ENCODE measurements at places on chromosomes 2 and 18. TPM values are rescaled to one million over a fixed set of nuclear protein-coding genes. Genes with fewer than 3 reads are reported as not detected.

Gene CRYGC
- not detected for polyA plus RNA-seq

Gene SPATA3
- polyA plus RNA-seq = not detected

Gene ADRA2B
- polyA plus RNA-seq = 0.45 TPM

Gene ATP6V1B1
- polyA plus RNA-seq = not detected

Gene KCNG2
- polyA plus RNA-seq = not detected

Gene MALL
- polyA plus RNA-seq = 2.7 TPM

Gene NMUR1
- 0.19 TPM for polyA plus RNA-seq

Gene TXNDC2
- not detected for polyA plus RNA-seq

Gene SKOR2
- not detected for polyA plus RNA-seq

Gene FAM168B
- polyA plus RNA-seq = 18.0 TPM

Gene RGPD3
- 0.08 TPM for polyA plus RNA-seq

Gene ARHGEF33
- polyA plus RNA-seq = 0.61 TPM

Gene CRYBA2
- polyA plus RNA-seq = 1.2 TPM

Gene EFEMP1
- 28.7 TPM for polyA plus RNA-seq

Gene CFAP53
- 0.25 TPM for polyA plus RNA-seq

Gene IL1A
- 0.44 TPM for polyA plus RNA-seq

Gene IL1B
- polyA plus RNA-seq = 4.6 TPM

Gene CEBPZ
- polyA plus RNA-seq = 59.4 TPM

Gene PELI1
- 6.9 TPM for polyA plus RNA-seq

Gene TNS1
- polyA plus RNA-seq = 33.2 TPM

Gene MC5R
- not detected for polyA plus RNA-seq

Gene ZNF385B
- polyA plus RNA-seq = 8.5 TPM

Gene KLHL41
- 1.3 TPM for polyA plus RNA-seq

Gene CXCR2
- polyA plus RNA-seq = 2.3 TPM

Gene GKN1
- 123 TPM for polyA plus RNA-seq

Gene UCN
- 3.5 TPM for polyA plus RNA-seq

Gene VIL1
- polyA plus RNA-seq = 1.8 TPM

Gene GLB1L
- polyA plus RNA-seq = 4.9 TPM

Gene TRIM54
- polyA plus RNA-seq = 0.25 TPM

Gene CHST10
- 2.9 TPM for polyA plus RNA-seq

Gene RAB17
- polyA plus RNA-seq = 83.8 TPM

Gene C2orf80
- not detected for polyA plus RNA-seq

Gene APCDD1
- 24.3 TPM for polyA plus RNA-seq

Gene SOX11
- polyA plus RNA-seq = 0.06 TPM

Gene TMEM178A
- 4.3 TPM for polyA plus RNA-seq

Gene PARD6G
- 2.2 TPM for polyA plus RNA-seq

Gene STK17B
- 3.4 TPM for polyA plus RNA-seq

Gene C2orf92
- 3.1 TPM for polyA plus RNA-seq

Gene NEURL3
- 0.50 TPM for polyA plus RNA-seq

Gene COLEC12
- 1.7 TPM for polyA plus RNA-seq

Gene AGXT
- polyA plus RNA-seq = not detected

Gene LYG2
- not detected for polyA plus RNA-seq

Gene MATN3
- polyA plus RNA-seq = 0.87 TPM

Gene ANO7
- polyA plus RNA-seq = 2.0 TPM

Gene IL36RN
- 1.8 TPM for polyA plus RNA-seq

Gene SPC25
- 4.7 TPM for polyA plus RNA-seq

Gene SCN7A
- polyA plus RNA-seq = 0.76 TPM

Gene ACADL
- 3.3 TPM for polyA plus RNA-seq

Gene DNER
- 3.3 TPM for polyA plus RNA-seq

Gene SLC11A1
- polyA plus RNA-seq = 4.2 TPM

Gene TSPYL6
- not detected for polyA plus RNA-seq

Gene DNAH6
- polyA plus RNA-seq = 0.19 TPM

Gene SAG
- polyA plus RNA-seq = not detected
